ENCODE measurements at places on chromosomes 12 and 14. TPM values are rescaled to one million over a fixed set of nuclear protein-coding genes. Genes with fewer than 3 reads are reported as not detected.

TPPP2 gene
- total RNA-seq: not detected

KRT86 gene
- total RNA-seq: not detected

RNASE1 gene
- total RNA-seq: 1.7 TPM

PLEKHG7 gene
- total RNA-seq: 0.06 TPM

KLHL33 gene
- total RNA-seq: not detected
